AML-193 (cell line): ENCODE measurements at places on chromosomes 7 and 10.

DNA sequence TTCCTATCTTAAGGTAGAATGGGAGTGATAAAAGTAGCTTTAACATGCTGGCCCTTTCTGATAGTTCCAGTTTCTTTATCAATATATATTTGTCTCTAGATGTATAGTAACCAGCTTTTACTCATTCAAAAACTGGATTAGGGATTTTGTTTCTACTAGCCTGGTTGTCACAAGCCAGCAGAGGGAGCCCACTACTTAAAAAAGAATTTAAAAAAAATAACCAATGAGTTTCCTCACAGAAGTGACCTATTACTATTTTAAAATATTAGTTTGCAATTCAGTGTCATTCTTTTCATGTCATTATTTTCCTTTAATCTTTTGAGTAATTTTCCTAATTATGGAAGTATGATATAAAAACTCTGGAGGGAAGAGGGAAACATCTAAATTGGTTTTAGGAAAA lies 142.1 kb downstream of the PHTF2 start:
- peak; percentile 19 for DNase-seq

GRCh38 chr7:840001-840600 lies 7.8 kb downstream of the SUN1 start:
- no peak for DNase-seq

GRCh38 chr10:86203162-86203905 lies 163.3 kb downstream of the GRID1 start:
- no peak for DNase-seq

DNA sequence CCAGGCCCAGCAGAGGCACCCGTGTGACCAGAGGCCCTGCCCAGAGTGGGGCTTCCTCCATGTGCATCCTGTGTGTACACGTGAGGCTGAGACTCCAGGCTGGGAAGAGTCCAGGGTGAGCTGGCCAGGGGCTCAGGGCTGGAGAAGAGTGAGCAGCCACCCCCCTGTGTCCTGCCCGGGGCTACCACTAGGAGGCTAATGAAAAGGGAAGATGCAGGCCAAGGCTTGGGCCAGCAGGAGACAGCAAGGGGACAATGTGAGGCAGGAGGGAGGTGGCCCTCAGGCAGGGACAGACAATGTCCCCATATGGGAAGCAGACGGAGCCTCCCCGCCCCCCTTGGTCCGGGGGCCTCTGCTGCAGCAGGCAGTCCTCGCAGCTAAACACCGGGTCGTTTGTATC lies 102.0 kb downstream of the HIF1AN start:
- DNase-seq: no peak

DNA sequence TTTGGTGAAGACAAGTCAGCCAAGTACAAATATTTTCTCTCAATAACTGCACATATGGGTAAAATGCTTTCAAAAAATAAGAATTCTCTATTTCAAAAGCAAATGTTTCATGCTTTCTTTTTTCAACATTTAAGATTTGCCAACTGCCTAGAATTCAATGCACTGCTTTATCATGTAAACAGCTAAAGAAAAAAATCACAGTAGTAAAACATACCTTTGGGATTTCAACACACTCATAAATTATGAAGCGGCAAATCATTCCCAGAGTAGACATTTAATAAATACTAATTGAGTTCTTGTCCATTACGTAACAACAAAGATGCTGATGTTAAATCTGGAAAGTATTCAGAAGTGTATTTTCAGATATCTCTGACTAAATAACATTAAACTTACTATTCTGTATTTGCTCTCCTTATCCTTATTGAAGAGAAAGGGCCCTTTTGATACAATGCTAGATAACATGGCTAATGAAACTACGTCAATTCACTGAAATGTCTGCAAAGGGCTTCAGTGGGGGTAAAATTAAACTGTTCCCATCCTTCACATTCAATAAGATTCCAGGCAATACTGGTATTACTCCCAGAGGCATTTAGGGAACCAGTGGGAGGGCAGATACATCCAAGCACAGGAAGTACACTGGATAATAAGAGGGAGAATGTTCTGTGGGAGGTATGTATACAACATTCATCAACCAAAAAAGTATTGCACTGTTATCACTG lies 13.9 kb downstream of the NAPEPLD start:
- no peak for DNase-seq

DNA sequence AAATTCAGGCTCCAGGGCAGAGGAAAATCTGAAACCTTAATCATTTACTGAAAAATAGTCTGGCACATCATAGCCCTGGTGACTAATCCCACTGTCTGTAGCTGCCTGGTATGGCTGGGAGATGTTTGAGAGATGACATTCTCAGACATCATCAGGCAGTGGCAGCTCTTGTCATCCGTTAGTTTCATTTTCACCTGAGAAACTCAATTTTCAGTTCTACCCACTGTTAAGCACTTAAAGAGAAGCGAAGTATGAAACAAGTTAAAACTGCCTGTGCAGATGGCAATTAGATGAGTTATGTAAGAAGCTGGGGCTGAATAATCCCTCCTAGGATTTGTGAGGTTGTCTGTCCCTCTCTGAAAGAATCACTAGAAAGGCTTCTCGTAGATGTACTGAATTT lies 150.2 kb downstream of the NSUN6 start:
- DNase-seq: no peak

DNA sequence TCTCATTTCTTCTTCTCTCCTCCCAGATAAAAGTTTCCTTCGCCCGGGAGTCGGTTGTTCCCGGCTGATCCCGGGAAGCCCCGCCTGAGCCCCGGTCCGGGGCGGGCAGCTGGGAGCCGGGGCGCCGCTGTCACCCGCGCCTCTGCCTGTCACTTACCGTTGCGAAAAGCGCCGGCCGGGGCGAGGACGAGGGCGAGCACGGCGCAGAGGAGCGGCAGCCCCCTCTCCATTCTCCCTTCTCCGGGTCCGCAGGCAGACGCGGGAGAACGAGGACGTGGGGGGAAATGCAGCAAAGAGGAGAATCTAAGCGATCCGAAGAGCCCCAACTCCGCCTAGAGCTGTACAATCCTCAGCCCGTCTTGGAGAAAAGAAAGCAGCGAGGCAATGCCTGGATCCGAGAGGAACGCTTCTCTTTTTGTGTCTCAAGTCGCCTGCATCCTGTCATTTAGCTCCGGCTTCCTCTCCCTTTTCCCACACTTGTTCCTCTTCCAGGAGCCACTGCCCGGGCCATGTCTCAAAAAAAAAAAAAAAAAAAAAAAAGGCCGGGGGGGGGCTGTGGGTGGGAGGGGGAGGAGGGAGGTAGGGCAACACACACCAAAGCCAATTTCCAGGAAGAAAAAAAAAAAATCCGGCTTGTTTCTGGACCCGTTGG lies at the start of gene NRP1:
Gene NRP1, minus strand, starts transcription at position 515 of the 652 bp plus-strand sequence. Its CDS starts 285 bp downstream, at position 230.
- DNase-seq: no peak

- DNase-seq: no peak
Observed at GRCh38 chr7:102273749-102274712, 12.6 kb upstream of the SH2B2 start.

- DNase-seq: no peak
Observed at GRCh38 chr7:50539725-50540124, 25.5 kb downstream of the DDC start.

GRCh38 chr7:117654780-117655179 lies 175.0 kb downstream of the CFTR start:
- DNase-seq: no peak

DNA sequence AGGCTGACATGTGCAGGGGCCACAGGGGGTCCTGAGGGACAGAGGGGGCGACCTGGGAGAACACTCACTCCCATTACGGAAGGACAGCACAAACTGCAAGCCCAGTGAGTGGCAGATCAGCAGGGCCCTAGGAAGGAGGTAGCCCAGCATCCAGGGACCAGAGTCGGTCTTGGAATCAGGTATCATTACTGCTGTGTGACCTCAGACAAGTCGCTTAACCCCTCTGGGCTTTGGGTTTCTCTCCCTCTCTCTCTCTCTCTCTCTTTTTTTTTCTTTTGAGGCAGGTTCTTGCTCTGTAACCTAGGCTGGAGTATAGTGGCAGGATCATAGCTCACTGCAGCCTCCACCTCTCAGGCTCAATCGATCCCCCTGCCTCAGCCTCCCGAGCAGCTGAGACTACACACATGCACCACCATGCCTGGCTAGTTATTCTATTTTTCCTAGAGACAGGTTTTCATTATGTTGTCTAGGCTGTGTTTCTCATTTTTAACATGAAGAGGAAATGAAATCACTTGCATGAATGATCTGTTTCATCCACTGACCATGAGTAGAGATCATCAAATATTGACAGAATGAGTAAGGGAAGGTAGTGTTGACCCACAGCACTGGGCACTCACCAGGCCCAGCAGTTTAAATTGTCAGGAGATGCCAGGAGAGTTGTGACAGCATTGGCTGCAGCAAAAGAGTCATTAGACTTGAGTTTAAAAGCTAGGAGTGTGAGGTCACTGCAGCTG lies 49.4 kb downstream of the BUB3 start:
- no peak for DNase-seq

DNA sequence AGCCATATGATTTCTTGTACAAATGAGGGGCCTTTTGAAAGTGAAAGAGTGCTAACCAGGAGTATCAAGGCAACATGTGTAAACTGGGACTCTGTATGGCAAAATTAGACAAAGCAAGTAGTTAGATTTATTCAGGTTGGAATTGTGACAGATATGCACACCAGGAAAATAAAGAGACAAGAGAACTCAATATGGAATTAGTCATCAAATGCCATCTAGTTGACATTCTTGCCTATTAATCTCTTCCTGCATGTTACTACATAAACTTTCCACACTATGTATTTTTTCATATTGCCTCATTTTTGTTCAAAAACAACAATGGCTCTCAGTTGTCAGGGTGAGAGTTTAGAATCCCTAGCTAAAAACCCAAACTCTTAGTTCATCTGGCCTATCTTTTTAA lies 799.0 kb downstream of the NRG3 start:
- no peak for DNase-seq

DNA sequence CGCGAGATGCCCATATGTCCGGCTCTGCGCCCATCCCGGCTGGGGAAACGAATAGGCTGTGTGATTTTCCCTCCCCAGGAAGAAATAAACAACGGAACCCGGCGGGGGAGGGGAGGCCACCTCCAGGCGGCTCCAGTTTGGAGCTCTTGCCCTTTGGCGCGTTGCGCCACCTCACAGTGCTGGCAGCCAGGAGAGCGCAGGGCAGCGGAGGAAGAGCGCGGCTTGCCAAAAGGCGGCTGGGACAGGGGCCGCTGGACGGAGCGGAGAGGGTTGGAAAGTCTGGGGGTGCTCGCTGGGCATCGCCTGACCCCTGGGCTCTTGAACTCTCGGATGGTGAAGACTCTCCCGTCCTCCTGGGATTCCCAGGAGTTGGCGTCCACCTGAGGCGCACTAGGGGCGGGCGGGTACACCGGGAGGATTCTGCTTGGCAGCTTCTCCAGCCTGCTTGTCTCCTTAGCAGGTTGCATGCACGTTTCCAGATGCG lies 5.3 kb upstream of the NEUROG3 start:
- DNase-seq: no peak

DNA sequence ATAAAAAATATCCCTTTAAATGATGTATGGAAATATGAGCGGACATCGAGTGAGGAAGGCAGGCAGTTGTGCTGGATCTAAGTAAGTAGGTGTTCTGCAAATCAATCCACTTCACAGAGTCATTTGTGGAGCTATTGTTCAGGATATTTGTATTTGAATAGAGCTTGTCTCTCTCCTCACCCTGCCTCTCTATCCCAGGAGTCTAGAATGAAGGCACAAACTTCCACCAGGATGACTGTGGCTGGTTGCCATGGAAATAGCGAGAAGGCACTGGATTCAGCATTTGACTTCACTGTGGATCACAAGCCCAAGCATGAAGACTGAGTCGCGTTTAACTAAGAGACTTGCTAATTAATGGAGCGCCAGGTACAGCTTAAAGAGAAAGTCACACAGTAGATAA lies 53.2 kb downstream of the NPY start:
- DNase-seq: no peak

DNA sequence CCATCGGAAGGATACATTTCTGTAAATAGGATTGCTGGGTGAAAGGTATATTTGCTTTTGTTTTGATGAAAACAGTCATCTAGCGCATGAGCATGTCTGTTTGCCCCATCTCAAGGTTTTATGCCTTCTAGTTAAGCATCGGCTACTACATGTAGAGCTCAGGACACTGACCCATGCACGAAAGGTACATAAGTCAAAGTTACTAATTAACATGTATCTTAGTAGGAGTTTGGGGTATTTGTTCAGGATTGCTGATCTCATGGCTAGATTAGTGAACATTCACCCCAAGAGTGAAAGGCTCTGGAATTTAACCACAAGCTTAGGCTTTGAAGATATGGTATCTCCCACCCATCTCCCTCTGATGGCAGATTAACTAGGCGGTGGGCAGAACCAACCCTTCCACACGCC lies 91.5 kb downstream of the RBM20 start:
- DNase-seq: no peak

- DNase-seq: no peak
Observed at GRCh38 chr10:88080213-88080612, 216.8 kb downstream of the PTEN start.

GRCh38 chr10:69883310-69884023 lies 81.8 kb downstream of the COL13A1 start:
- DNase-seq: no peak

- no peak for DNase-seq
Observed at GRCh38 chr10:87767253-87767652, 50.8 kb downstream of the ATAD1 start.

DNA sequence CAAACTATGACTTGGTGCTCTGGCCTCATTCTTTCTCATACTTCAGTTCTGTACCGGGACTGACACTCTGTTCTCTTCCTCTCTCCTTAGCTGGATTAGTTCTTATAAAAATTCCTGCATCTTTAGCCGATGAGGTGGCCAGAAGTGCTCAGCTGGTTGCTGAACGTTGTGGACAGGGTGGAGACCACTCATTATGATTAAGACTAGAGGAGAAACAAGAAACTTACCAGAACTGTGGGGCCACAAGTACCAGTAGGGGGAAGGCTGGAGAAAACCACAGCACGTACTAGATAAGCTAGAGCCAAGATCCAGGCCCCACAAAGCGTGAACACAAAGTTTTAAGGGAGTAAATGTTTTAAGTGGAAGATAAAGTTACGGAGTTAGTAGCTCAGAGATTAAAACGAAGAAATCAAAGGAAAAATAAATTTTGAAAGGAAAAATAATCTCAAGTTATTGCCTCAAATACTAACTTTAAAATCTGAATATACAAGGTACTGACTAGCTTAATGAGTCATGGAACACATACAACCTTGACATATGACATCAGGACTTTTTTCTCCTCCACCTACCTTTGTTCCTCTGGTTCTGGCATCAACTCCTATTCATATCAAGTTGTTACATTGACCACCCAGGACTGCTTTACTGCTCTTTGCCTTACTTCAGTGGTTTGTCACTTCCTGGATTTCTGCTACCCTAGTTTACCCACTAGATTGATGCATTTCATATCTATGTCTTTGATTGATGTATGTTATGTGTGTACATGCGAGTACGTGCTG lies 469.0 kb downstream of the TFEC start:
- no peak for DNase-seq
